ENCODE measurements at places on chromosomes 2 and 18.

GRCh38 chr2:190864375-190864774 lies 16.2 kb upstream of the GLS start:
- DNase-seq: no peak

DNA sequence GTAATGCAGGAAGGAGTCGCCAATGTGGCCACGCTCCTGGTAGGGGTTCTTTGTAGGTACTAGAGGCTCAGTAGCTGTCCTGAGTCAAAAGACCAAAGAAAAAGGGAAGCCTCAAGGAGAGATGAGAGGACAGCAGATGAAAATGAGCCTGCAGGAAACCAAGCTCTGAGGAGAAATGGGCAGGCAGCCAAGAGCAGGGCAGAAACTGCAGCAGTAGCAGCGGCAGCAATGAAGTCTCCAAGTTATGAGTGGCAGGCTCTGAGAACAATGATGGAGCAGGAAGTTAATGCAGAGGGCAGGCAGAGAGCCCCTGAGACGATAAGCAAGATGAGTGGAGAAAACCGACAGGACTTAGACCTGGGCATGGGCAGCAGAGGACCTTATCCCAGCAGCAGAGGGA lies 48.2 kb upstream of the TMEM200C start:
- DNase-seq: no peak

GRCh38 chr2:217795067-217795466 lies 207.7 kb downstream of the TNS1 start:
- no peak for DNase-seq

DNA sequence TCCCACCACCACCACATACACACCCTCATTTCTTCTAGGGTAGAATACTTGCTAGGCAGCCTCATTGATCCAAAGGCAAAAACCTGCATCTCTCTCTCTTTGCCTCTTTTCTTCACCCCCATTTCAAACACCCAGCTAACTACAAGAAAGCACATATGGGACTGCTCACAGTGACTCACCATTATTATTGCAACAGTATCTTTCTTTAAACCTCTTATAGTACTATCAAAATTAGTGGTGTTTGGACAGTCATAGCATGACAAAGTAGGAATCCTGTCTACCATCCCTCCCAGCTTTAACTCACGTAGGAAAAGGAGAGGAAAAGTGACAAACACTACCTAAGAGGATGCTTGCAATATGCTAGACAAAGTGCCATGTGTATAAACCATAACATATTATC lies 422.5 kb upstream of the CRIM1 start:
- no peak for DNase-seq

DNA sequence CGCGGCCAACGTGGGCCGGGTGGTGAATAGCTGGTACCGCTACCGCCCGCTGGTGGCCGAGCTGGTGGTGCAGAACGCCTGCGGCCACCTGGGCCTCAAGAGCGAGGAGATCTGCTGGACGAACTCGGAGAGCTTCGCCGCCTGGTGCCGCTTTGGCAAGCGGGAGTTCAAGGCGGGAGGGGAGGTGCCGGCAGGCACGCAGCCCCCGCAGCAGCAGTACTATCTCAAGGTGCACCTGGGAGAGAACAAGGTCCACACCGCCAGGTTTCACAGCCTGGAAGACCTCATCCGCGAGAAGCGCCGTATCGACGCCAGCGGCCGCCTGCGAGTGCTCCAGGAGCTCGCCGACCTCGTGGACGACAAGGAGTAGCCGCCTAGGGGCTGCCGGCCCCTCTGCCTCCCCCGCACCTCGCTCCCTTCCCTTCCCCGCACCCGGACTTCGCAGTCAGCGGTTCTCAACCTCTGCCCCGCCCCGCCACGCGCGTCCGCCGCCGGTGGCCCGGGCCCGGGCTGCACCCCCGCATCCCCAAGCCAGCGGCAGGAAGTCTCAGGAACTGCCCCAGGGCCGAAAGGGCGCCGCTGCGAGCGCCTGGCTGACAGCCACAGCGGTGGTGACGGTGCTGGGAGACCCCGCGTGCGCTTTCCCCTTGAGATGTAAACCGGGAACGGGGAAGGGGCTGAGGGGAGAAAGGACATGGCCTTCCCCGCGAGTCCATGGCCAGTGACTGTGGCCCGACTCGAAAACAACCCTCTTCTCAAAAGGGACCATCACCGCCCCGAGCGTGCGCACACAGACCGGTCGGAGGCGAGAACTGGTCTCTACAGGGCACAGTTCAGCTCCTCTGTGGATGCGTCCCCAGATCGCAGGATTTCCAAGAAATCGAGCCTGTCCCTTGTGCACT lies 2.2 kb downstream of the LRATD1 start:
- DNase-seq: peak; percentile 61

DNA sequence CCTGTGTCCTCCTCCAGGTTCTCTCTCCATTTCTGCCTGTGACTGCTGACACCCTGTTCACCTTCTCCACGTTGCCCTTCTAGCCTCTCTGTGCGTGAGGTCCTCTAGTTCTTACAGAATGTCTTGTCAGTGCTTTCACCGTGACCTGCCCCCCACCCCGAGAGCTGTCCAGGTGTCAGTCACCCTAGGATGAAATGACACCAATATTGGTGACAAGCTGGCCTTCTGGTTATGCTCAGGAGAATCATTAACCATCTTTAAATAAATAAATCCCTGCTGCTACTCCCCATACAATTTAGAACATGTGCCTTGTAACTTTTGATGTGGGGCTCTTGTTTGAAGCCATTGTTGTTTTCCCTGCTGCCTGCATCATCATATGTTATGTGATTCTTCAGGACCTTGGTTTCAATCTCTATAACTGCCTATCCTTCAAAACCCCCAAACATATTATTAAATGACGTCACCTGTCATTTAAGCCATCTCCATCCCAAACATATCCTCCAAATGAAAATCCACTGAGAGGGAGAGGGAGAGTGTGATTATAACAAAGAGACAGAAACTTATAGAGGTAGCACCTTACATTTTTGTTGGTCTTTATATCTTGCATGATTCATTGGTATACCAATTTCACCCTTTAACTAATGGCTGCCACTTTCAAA lies 496.3 kb downstream of the PARD3B start:
- no peak for DNase-seq

DNA sequence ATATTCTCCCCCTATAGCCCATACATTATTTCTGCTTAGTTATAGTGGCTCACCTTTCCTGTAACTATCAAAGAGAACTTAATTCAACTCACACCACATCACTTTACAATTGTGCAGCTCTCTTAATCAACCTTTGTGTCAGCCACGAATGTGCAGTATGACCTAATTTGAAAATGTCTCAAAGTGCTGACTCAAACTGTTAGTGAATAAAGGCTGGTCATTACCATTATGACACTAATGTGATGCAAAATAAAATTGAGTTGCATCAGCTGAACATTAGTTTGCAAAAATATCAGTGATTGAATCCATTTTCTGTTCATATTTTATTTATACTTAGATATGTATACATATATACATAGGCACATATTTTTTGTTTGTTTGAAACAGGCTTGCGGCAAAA lies 251.8 kb downstream of the MEIS1 start:
- DNase-seq: no peak

DNA sequence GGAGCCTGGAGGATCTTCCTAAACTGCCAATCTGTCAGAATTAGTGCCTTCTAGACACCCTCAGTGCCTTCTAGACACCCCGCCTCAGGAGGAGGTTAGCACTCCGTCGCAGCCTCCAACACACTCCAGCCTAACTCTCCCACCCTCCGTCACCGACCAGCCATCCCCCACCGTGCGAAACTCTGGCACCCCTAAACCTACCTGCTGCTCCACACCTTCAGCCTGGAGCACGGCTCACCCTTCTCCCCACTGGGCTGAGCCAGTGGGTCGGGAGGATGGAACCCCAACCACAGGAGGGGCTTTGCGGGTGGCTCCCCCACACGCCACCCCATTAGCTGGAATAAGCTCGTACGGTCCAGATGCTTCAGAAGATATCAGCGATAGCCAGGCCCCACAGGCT lies 468.9 kb upstream of the HS6ST1 start:
- no peak for DNase-seq

- DNase-seq: no peak
These were observed 17.0 kb upstream of the ANKRD44 start for GRCh38 chr2:197327472-197328098.

GRCh38 chr2:19545507-19545906 lies 187.1 kb upstream of the OSR1 start:
- no peak for DNase-seq

GRCh38 chr2:214578442-214578841 lies 167.6 kb downstream of the VWC2L start:
- no peak for DNase-seq

All from NCI-H1930 (cell line).